GF-D8 (cell line): ENCODE measurements at places on chromosomes 12 and 14.
A peak's percentile ranks its signal among the peaks of the same experiment; 100 is the strongest.

DNA sequence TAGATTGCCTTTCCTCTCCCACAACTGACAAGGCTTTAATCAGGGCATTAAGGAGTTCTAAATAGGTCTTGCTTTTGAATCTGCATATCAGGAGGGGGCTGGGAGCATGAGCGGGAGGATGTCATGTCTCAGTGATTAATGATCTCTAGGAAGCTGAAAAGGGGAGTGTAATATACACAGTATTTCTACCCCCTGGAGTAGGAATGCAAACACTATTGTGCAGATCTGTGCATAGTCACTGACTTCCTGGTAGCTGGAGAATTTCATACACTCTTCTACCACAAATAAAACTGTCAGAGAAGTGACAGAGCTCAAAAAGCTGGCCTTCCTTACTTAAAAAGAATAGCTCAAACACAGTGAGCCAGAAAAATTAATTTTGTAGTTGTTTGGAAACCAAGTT lies 65.8 kb downstream of the RIC8B start:
- peak; percentile 15 for DNase-seq

DNA sequence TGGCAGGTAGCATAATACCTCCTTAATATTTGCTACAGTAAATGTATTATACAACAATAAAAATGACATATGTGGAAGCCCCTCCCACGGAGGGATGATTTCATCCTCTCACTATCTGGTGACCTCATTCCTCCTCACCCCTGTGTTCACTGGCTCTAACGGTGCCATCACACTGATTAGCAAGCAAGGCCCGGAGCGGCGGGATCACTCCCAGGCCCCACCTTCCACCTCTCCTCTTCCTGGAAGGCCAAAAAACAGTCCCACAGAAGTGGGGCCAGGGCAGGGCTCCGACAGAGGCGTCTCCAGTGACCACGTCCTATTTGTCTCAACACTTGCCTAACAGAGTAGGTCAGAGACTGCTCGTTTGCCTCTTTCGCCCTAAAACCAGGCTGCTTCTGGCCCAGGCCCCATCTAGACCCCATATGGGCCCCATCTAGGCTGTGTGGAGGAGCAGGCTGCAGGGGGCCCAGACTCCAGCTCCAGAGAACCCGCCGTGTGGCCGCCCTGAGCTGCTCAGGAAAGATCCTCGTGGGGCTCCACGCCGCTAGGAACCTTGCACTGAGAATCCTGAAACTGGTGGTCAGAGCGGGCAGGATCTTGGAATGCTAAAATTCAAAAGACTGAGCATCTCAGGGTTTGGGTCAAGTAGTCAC lies 3.7 kb downstream of the SELPLG start:
- peak; percentile 68 for DNase-seq

DNA sequence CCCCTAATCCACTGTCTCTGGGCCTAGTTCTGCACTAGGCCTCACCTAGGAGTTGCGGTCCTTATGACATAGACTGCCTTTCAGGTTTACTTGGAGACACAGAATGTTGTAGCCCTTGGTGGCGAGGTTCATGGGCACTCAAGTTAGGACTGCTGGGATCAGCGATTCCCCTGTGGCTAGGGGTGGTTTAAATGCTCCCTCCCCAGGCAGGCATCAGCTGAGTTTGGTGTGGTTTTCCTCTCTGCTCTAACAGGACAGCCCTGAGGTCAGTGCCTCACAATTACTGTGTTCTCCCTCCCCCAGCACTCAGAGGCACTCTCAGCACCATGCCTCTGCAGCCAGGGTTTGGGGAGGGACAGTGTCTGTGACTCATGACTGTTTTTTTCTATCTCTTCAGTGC lies 22.2 kb upstream of the RDH16 start:
- DNase-seq = no peak

DNA sequence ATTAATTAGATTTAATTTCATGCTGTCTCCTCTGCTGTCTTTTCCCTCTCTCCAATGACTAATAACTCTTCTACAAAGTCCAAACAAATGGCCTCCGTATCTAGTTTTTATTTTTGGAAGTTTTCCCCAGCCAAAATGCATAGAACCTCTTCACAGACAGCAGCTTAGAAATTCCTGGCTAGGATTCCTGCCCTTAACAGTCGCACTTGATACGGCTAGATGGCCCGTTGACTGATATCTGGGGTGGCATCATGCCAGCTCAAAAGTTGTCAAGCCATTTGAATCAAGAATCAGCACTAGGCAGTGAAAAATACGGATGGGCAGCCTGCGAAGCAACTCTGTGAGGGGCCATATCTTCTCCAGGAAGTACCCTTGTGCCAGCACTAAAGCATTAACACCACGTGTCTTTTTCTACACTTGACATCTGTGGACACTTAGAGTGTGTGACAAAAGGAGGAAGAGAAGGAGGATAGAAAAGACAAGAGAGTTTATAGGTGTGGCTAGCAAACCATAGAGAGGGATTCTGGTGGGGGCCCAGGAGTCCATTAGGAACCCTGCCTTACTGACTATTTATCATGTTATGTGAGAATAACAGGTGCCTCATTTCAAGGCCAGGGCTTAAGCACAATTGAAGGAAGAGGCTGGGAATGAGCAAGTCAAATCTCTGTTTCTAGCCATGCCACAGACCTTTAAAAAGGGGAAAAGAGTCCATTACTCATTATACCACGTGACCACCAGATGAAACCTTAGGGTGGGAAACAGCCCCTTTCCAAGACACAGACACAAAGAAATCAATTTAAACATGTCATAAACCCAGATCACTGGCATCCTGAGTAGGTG lies 39.2 kb upstream of the KRR1 start:
- DNase-seq = no peak

- DNase-seq = no peak
Observed at GRCh38 chr14:25150934-25151790, 101.2 kb upstream of the STXBP6 start.

GRCh38 chr14:44170556-44170955 lies 336.5 kb downstream of the FSCB start:
- DNase-seq = no peak

GRCh38 chr12:29612912-29613311 lies 115.4 kb upstream of the OVCH1 start:
- DNase-seq = no peak

- no peak for DNase-seq
Observed at GRCh38 chr12:6987956-6988553, 17.3 kb downstream of the EMG1 start.

GRCh38 chr14:97978341-97978740 lies 1181.2 kb downstream of the VRK1 start:
- no peak for DNase-seq

GRCh38 chr14:89720741-89721729 lies 233.5 kb downstream of the EFCAB11 start:
- peak; percentile 92 for DNase-seq

DNA sequence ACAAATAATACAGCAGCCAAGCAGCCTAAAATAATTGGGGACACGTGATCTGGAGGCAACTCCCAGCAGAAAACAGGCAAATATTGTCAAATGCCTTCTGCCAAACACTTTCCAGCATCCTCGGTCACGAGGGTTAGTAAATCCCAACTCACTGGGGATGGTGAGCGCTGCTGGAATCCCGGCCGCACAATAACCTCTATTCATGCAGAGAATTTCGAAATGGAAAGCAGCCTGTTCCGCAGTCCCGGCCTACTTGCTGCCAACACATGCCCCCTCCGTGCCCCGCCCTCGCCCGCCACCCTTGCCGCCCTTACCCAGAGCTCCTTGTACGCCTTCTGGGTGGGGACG lies 62.2 kb downstream of the RFX4 start:
- DNase-seq = no peak

- no peak for DNase-seq
Observed at GRCh38 chr14:59944909-59945308, 25.0 kb downstream of the LRRC9 start.

DNA sequence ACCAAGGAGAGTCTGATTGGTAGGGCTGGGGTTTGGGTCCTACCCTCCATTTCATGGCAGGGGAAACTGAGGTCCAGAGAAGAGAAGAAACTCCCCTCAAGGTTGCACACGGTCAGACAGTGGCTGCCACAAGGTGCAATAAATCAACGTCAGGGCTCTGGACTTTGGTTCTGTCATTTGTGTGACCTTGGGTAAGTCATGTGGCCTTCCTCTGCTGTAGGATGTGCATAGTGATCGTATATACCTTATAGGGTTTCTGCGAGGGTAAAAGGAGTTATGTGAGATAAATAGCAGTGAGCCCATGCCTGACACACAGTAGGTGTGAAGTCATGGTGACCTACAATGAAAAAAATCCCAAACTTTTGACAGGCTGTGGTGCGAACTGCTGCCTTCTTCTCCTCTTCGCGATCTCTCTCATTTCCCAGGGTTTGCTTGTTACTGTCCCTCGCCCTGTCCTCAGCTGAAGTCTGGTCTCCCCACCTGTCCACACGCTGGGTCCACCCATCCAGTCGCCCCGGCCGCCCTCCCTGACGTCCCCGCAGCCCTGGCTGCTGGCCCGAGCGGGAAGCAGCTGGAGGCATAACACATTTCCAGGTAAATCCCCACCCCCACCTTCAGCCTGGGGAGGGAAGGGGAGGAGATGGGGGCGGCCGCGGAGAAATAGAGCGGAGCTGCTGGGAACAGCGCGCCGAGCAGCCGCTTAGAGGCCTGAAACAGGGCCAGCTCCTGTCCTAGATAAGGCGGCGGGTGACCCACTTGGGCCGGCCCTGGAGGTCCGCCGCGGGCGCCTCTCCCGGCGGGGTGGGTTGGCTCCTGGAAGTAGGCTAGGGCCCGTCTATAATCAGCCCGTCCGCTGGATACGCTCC lies 1.8 kb upstream of the FAM222A start:
- DNase-seq = no peak

- DNase-seq = no peak
Observed at GRCh38 chr14:50768680-50769079, 62.3 kb downstream of the NIN start.

GRCh38 chr12:57796996-57797395 lies 14.4 kb downstream of the TSFM start:
- DNase-seq = no peak
